Esophagus squamous epithelium (tissue), 5 donors: ENCODE measurements at places on chromosomes 7 and 10.

GRCh38 chr10:93503075-93503474 lies 6.7 kb downstream of the CEP55 start:
- H3K27ac ChIP-seq = no peak overlapping the region
- no peaks in the 10 kb centered on the region for H3K27me3 ChIP-seq
- no peak for DNase-seq
- H3K4me3 ChIP-seq = no peak overlapping the region

DNA sequence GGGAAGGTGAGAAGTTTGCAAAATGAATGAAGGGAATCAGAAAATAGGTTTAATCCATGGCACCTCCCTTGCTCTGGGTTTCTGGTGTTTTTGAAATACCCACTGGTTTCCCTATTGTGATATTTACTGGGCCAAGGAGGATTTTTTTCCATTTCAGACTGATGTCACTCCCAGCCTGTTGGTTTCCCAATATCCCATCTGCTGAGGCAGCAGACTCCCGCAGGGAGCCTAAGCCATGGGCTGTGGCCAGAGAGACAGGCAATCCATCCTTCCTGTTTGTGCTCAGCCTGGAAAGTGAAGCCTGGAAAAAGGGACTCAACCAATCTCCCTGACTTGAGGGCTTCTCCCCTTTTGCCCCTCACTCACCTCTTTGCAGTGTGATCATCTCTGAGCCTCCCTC lies 22.8 kb downstream of the FAM107B start:
- H3K36me3 ChIP-seq = no peaks in the 10 kb centered on the region
- no peak for DNase-seq
- H3K27me3 ChIP-seq = no peaks in the 10 kb centered on the region
- H3K27ac ChIP-seq = peak overlapping the region; percentile 81
- H3K4me1 ChIP-seq = peaks cover 13% of the 10 kb centered on the region

- no peaks in the 10 kb centered on the region for H3K4me1 ChIP-seq
- no peak overlapping the region for H3K27ac ChIP-seq
- H3K27me3 ChIP-seq = no peaks in the 10 kb centered on the region
- no peak overlapping the region for H3K4me3 ChIP-seq
These were observed 563.2 kb downstream of the GALNT17 start for GRCh38 chr7:71695186-71695585.

DNA sequence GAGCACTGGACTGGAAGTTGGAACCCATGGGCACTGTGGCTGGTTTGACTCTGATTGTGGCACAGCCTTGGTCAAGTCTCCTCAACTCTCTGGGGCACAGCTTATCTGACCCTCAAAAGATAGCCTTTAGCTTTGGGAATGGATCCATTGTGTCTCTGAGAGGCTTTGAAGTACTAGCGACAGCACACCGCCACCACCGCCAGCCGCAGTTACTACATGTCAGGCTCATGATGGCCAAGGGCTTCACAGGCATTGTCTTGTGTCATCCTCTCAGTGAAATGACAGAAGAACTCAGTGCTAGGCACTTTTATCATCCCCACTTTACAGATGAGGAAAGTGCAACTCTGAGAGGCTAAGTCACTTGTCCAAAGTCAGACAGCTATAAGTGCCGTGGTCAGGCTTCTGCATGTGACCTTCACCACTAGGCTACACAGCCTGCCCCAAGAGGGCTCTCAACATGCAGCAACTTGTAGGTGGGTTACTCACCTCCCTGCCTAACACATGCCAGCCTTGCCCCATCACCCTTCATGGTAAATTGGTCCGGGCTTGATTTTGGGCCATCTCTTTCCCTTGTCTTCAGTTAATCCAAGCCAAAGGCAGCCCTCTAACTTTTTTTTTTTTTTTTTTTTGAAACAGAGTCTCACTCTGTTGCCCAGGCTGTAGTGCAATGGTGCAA lies 44.1 kb downstream of the C10orf105 start:
- H3K36me3 ChIP-seq = no peaks in the 10 kb centered on the region
- H3K27ac ChIP-seq = no peak overlapping the region
- no peak for DNase-seq

DNA sequence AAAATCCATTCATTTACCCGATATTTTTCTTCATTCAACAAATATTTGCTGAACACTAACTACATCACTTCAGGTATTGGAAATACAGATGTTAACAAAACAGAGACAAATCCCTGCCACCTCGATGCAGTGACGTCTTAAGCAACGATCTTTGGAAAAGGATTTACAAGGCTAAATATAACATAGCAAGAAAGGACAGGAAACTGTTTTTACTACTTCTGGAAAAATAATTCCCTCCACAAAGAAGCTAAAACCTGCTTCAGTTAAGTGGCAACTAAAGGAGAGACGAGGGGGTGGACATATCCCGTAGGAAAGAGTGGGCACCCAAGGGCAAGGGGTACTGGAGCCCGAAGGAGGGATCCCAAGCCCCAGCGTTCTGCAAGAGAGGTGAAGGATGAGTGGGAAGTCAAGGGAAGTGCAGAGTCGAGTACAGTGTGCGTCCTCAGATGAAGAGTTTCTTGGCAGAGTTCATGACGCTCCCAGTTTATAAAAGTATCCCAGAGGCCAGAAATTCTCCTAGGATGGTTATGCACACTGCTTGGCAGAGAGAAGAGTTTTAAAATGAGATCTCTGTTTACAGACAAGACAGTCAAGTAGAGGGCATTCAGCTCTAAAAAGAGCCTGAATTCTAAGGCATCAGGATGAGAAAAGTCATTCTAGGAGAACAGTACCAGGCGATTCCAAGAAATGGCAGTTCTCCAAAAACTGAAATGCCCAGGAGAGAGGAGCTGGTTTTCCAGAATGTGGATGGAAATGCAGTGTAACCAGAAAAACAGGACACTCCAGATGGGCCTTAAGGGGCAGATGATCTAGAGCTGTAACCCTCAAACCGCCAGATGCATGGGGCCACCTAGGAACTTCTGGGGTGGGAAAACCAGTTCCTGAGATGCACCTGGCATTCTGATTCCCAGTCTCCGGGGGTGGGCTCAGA lies 97.3 kb downstream of the GRB10 start:
- H3K4me1 ChIP-seq = no peaks in the 10 kb centered on the region
- DNase-seq = no peak
- H3K27me3 ChIP-seq = no peaks in the 10 kb centered on the region

DNA sequence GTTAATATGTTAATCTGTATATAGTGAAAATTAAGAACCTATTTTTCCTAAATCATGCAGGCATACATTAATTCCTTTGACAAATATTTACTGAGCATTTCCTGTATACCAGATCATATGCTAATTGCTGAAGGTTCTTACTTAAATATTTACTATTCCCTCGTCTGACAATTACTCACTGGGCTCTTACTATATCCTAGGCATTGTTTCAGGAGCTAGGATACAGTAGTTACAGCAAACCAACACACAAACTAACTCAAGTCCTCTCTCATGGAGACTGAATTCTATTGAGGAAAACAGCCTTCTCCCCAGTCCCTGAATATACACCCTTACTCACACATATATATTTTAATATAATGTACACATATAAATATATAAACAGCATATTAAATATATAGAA lies 786.0 kb downstream of the NRG3 start:
- H3K27ac ChIP-seq = no peak overlapping the region
- DNase-seq = no peak
- H3K4me3 ChIP-seq = no peak overlapping the region
- no peaks in the 10 kb centered on the region for H3K4me1 ChIP-seq
- no peaks in the 10 kb centered on the region for H3K27me3 ChIP-seq
- H3K36me3 ChIP-seq = no peaks in the 10 kb centered on the region

- DNase-seq = no peak
- no peaks in the 10 kb centered on the region for H3K36me3 ChIP-seq
- H3K4me3 ChIP-seq = no peak overlapping the region
- no peaks in the 10 kb centered on the region for H3K4me1 ChIP-seq
- H3K27me3 ChIP-seq = no peaks in the 10 kb centered on the region
These were observed 135.6 kb downstream of the WDR37 start for GRCh38 chr10:1191752-1192151.

DNA sequence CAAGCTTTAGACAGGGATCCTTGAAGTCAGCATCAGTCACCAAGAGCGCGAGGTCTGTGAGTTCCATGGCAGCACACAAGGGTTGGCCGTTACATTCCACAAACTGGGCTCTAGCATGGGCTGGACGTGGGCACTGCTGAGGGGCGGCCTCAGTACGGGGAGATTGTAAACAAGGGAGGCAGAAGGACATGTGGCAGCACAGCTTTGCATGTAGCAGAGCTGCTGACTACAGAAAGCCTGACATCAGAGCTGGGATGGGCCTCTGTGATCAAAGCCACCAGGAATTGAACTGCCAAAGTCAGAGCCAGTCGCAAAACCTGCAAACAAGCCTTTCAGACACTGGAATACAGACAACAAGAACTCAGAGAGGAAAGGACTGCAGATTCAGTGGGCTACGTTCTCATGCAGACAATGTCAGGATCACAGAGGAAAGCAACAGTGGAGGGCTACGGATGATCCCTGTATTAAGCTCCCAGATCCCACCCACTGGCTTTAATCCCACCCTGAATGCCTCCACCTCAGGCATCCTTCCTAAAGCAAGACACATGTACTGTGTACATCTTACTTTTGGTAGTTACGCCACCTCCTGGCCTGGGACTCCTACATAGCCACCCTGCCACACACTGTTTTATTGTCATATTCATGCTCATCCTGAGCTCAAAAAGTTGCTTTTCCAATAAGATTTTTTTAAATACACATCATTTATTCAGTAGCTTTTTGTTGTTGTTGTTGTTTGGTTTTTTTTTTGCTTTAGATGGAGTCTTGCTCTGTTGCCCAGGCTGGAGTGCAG lies 291.1 kb upstream of the IMMP2L start:
- H3K27me3 ChIP-seq = no peaks in the 10 kb centered on the region
- H3K4me1 ChIP-seq = no peaks in the 10 kb centered on the region
- no peak overlapping the region for H3K27ac ChIP-seq
- H3K4me3 ChIP-seq = no peak overlapping the region

- no peaks in the 10 kb centered on the region for H3K4me1 ChIP-seq
- H3K27ac ChIP-seq = no peak overlapping the region
- DNase-seq = no peak
- no peaks in the 10 kb centered on the region for H3K27me3 ChIP-seq
- H3K4me3 ChIP-seq = no peak overlapping the region
These were observed 44.8 kb upstream of the DMBT1 start for GRCh38 chr10:122515588-122516231.

GRCh38 chr7:68146983-68147382 lies 1150.3 kb downstream of the TYW1 start:
- no peak for DNase-seq
- H3K36me3 ChIP-seq = no peaks in the 10 kb centered on the region
- H3K4me3 ChIP-seq = no peak overlapping the region
- no peaks in the 10 kb centered on the region for H3K4me1 ChIP-seq
- no peak overlapping the region for H3K27ac ChIP-seq
- no peaks in the 10 kb centered on the region for H3K27me3 ChIP-seq

- no peaks in the 10 kb centered on the region for H3K36me3 ChIP-seq
- no peaks in the 10 kb centered on the region for H3K4me1 ChIP-seq
- H3K4me3 ChIP-seq = no peak overlapping the region
- H3K27me3 ChIP-seq = no peaks in the 10 kb centered on the region
- H3K27ac ChIP-seq = no peak overlapping the region
- DNase-seq = no peak
These were observed 102.9 kb upstream of the AHR start for GRCh38 chr7:17195576-17195975.

GRCh38 chr10:112823007-112823406 lies 127.0 kb upstream of the TCF7L2 start:
- no peak overlapping the region for H3K4me3 ChIP-seq
- DNase-seq = no peak
- H3K4me1 ChIP-seq = peaks cover 6% of the 10 kb centered on the region
- H3K27ac ChIP-seq = no peak overlapping the region
- H3K36me3 ChIP-seq = no peaks in the 10 kb centered on the region

DNA sequence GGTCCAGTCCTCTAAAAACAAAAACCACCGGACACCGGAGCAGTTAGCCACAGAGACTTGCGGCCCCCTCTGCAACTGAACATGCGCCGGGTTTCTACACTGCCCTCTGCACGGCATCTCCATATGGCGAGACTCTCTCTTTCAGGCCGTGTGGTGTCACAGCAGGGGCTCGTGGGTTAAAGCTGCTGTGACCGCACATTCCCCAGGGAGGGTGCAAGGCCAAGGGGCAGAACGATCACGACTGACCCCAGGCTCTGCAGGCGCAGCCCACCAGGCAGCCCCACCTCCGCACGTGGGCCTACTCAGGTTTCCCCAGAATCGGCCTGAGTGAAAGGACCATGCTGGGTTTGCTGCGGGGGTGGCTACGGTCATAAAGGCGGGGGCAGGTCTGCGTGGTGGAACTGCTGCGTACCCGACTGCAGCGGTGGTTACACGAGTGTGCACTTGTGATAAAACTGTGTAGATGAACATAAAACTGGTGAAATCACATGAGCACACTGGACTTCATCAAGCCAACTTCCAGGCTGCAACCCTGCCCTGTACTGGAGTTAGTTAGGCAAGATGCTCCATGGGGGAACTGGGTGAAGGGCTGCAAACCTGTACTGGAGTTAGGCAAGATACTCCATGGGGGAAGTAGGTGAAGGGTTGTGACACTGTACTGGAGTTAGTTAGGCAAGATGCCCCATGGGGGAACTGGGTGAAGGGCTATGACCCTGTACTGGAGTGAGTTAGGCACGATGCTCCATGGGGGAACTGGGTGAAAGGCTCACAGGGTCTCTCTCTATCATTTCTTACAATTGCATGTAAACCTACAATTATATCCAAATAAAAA lies 81.4 kb upstream of the PPP2R2D start:
- DNase-seq = no peak
- H3K36me3 ChIP-seq = no peaks in the 10 kb centered on the region
- H3K4me3 ChIP-seq = no peak overlapping the region

DNA sequence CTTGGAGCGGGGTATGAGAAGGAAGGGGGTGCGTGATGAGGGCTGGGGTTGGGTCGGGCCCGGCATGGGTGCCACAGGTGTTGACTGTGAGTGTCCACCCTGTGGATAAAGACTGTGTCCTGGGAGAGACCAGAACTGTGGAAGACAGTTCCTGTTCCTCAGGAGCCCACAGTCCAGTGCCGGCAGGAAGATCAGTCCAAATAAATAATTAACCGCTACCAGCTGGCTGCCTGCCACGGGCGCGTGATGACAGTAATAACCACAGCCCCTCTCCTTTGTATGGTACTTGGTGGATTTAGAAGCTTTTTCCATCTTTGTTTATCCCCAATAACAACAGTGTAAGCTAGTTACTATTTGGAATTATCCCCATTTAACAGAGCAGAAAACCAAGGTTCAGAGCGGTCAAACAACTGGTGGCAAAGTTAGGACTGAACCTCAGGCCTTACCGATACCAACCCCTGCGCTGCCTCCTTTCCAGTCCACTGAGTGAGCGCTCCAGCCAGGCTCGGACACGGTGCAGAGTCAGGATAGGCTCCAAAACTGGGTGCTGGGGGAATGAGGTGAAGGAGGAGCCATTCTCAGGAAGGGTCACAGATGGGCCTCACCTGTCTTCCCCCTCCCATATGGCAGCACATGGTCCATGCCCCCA lies 5.1 kb downstream of the ZMIZ1 start:
- H3K4me3 ChIP-seq = no peak overlapping the region
- DNase-seq = no peak
- no peaks in the 10 kb centered on the region for H3K27me3 ChIP-seq
- H3K36me3 ChIP-seq = no peaks in the 10 kb centered on the region
- H3K4me1 ChIP-seq = peaks cover 77% of the 10 kb centered on the region
